AG08396 (cell line): ENCODE measurements at places on chromosomes 1 and 21.

DNA sequence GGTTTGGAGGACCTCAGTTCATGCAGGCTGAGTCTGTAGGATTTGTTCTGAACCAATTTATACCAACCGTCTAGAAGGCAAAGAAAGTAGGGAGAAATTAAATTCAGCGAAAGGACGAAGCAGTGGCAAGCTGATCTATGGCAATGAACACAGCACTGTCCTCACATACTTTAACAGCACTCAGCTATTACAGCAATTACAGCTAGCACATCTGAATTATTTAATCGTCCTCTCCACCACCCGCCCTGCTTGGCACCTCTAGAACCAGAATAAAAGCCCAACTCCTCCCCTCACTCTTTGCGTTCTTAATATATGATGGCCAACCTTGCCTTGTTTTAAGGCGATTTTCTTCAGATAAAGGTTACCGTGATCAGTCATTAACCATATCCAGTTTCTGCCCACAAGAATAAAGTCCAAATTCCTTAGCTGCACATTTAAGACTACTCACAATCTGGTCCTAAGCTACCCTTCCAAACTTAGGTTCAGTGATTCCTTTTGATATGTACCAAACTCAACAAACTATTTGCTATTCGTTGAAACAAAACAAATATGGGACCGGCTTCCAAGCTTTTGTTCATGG, 169.4 kb upstream of the ESRRG start:
- no peak for DNase-seq

DNA sequence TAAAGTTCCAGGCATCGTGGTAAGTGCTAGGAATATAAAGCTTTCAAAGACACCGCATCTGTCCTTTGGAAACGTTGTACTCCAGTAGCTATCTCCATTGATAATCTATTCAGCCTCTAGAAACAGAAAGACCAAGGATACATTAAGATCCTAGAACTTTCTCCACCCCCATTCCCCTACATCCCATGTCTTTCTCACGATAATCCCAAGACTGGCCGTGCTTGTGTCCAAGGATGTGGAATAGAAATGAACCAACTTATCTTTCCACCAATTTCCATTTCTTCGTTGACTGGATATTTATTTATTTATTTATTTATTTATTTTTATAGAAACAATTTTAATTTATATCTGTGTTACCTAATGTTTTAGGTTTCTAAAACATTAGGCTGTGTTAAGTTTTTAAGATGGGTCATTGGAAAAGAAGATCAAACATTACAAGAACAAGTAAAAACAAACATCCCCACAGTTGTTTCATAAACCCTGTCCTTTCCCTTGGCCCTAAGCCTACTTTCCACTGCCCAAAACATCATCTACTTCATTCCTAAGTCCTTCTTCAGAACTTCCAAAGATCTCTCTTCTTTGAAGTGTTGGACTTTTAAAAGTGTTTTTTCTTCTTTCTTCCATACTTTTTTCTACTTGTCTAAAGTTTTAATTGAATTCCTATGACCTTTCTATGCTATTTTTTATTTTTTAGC, 39.7 kb downstream of the LRRC8C start:
- DNase-seq = peak; percentile 13

GRCh38 chr1:176720838-176721237, 257.9 kb downstream of the PAPPA2 start:
- DNase-seq = no peak

- DNase-seq = peak; percentile 67
These were observed 7.2 kb downstream of the CNIH3 start for GRCh38 chr1:224623310-224623714.

GRCh38 chr1:53633073-53633704, 105.8 kb downstream of the GLIS1 start:
- no peak for DNase-seq

DNA sequence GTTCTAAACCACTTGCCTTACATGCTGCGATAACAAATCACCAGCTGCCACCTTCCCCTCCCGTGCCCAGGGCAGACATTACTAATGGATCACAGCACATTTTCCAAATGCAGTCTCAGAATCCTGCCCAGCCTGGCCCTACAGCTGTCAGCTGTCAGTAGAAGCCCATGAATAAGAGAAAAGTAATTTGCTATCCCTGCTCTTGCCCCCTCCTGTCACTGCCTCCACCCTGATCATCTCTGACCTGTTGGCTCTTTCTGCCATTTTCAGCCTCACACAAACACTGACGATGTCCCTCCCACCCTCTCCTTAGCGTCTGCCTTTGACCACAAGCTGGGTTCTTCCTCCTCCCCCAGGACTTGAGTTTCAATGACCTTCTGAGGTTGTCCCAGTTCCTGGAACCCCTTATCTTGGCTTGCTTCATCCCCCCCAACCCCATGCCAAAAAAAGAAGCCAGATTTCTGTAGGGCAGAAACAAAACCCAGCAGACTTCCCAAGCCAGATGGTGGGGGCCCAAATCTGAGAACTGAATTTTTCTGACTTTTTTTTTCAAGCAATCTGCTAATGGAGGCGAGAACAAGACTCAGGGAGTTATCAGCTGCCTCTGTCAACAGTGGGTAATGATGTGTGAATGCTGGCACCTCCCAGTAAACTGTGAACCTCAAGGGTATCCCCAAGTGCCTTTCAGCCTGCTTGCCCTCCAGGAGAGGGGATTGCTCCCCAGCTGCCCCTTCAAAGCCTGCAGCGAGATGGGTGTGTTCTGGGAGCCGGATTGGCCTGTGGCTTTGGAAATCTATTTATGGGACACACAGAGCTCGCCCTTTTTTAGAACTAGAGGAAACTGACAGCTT, 216.5 kb upstream of the VAMP3 start:
- no peak for DNase-seq

- DNase-seq = no peak
These were observed 61.7 kb downstream of the ELK4 start for GRCh38 chr1:205570173-205570501.

- DNase-seq = no peak
These were observed 13.4 kb downstream of the ID3 start for GRCh38 chr1:23545851-23546250.

DNA sequence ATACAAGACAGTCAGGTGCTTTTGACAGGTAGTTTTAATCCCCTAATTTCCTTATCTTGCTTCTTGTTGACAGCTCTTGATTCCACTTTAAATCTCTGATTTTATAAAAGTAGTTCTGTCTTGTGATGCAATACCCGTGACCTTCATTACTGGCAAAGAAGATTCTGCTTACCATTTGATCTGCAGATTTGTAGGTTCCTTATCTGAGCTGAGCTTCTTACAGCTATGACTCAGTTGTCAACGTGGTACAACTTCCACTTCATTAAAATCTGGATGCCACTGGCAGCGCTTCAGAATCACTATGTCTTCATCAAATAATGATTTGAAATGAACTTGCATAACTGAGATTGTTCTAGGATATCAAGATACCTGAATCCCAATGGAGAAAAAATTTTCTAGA, 543.6 kb upstream of the B3GALT2 start:
- no peak for DNase-seq

- no peak for DNase-seq
These were observed 175.3 kb upstream of the KIAA0040 start for GRCh38 chr1:175367896-175368295.

- no peak for DNase-seq
These were observed 16.4 kb downstream of the TP73 start for GRCh38 chr1:3668585-3669300.

DNA sequence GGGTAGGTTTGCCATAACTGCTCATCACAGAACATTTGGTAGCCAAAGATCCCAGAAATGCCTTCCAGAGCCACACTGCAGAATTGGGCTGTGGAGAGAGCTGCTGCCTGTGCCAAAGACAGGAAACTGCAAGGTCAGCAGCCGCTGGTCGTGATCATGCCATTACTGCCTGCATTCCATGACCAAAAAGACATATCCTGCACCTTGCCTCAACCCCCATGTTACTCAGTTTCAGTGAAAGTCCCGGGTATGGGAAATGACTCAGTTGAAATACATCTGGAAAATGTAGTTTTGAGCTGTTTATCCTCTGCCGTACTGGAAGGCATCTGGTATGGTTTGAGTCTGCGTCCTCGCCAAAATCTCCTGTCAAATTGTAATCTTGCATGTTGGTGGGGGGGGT, 161.7 kb downstream of the FCRL5 start:
- DNase-seq = peak; percentile 70

DNA sequence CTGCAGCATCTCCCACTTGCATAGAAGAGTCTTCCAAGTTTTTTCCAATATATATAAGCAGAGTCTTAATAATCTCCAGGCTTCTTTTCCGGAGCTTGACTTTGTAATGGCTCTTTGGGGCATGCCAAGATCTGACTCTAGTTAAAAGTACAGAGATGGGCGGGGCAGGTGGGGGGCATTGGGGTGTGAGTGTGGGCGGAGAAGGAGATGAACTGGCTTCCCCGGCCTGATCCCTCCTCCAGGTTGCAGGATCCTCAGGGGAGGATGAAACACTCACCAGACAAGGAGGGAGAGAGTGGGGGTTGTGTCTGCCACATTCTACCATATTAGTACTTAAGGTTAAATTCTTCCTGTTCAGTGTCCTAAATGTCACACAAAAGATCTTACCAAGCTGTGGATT, 23.0 kb downstream of the S100A10 start:
- DNase-seq = no peak

DNA sequence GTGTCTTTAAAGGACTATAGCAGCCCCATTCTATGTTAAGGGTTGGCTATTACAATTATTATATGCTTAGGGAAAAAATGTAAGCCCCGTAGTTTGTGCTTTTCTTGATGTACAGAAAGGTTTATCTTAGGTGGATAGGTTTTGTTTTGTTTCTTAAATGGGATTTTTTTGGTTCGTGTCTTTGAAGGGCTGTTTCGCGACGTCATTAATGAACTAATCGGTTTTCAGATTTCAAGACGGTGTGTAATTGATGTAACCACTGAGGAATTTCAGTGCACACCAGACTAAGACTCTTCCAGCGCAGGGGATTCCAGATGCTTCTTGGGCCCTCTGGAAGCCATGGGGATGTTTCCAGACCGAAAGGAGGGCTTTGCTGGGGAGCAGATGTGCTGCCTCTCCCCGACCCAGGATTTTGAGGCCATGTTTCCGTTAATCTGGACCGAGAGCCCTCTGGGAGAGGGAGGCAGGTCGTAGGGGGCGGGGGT, 4.8 kb upstream of the SIM2 start:
- DNase-seq = peak; percentile 26

DNA sequence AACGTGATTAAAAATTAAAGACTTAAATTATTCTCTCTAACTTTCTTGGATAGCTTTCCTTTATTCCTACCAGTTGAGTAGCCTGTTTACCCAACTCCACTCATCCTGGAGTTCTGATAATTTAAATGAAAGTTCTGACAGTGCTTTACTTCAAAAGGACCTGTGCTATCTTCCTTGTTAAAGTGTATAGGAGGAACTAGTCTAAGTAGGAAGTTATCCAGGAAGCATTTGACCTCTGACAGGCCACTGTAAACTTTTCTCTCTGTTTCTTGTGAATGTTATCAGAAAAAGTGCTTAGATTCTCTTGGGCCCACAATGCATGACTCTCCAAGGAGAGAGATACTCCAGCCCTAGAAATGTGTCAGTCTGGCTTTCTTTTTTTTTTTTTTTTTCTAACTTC, 9.2 kb downstream of the UAP1 start:
- DNase-seq = no peak

- DNase-seq = no peak
These were observed 100.0 kb downstream of the POFUT2 start for GRCh38 chr21:45187646-45188045.

DNA sequence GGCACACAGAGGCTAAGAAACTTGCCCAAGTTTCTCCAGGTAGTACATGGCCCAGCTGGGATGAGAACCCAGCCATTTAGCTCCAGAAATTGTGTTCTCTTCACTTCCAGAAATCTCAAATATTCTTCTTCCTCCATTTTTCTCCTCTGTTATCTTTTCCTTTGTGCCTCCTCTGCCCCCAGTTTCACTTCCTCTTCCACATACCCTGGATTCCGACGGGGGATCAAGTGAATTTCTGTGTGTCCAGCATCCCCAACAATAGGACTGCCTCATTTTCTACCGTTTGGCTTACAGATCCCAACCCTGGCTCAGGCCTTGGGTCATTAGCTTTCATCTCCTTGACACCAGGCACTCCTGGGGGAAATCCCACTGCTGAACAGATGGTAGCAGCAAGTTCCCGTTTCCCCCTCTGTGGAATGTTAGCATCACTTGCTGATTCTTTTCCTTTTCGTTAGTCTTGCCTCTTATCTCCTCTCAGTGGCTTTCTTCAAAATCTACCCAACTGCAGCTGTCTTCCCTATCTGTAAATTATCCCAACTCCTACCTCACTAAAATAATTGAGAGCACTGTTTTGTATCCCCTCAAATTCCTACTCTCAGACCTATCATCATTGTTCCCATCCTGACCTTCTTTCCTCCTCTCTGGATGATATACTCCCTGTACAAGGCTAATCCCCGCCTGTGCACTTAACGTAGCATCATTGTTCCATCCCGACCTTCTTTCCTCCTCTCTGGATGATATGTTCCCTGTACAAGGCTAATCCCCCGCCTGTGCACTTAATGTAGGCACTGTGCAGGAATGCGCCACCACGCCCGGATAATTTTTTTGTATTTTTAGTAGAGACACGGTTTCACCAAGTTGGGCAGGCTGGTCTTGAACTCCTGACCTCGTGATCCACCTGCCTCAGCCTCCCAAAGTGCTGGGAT, 36.5 kb downstream of the SCCPDH start:
- DNase-seq = no peak
